Fibroblast of skin of left biceps (primary cell): ENCODE measurements at places on chromosomes 3 and 15.
A peak's percentile ranks its signal among the peaks of the same experiment; 100 is the strongest.

DNA sequence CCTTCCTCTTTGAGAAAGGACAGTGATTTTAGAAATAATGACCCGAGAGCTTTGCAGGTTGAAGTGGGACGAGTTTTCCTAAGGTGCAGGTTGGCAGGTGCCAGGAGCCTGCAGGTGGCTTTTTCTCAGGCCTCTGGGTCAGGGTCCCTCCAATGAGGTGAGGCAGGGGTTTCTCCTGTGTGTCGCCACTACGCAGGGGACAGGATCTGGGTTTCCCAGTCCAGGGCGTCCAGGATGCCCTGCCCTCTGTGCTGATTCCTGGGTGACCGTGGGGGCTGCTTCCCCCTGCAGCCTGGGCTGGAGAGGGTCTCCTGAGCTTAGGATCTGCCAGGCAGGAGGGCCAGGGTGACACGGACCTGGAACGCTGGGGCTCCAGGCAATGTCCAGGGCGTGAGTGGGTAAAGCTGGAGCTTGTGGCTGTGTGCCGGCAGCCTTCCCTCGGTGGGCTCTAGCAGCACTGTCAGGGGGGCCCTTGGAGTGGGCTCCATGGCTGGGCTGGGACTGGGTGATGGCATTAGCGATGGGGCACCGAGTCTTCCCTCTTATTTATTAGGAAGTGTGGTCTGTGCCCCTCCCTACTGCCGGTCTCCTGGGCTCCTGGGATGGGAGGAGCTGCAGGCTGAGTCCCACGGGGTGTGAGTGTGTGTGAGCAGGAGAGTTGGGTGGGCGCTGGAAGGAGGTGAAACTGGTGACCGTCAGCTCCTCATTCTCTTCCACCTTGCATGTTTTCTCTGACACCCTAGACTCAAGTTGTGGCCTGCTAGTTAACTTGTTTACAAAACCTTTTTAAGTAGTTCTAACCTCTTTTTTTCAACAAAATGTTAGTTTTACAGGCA, 1.8 kb downstream of the APBA2 start:
- no peak for DNase-seq

DNA sequence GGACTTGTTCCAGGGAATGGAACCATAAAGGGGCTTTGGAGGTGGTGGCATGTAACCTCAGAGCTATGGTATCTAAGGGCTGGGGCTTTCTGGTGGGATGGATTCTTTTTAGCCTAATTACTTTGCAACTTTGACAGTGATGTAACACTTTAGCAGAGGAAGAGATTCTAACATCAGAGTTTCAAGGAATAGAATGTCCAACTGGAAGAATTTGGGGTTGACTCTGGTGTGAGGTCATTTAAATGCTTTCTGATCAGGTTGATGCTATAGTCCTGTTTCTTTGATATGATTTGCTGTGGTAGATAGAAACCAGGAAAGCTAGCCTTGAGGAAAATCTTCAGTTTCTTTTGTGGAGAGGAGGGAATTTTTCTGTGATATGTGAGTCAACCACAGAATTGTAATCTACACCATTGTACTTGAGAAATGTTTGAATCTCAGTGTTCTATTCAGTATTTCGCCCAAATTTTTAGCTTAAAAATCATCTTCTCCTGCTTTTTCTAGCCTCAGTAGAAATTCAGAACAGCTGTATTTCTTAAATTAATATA, 40.0 kb downstream of the ATP2C1 start:
- no peak for DNase-seq

DNA sequence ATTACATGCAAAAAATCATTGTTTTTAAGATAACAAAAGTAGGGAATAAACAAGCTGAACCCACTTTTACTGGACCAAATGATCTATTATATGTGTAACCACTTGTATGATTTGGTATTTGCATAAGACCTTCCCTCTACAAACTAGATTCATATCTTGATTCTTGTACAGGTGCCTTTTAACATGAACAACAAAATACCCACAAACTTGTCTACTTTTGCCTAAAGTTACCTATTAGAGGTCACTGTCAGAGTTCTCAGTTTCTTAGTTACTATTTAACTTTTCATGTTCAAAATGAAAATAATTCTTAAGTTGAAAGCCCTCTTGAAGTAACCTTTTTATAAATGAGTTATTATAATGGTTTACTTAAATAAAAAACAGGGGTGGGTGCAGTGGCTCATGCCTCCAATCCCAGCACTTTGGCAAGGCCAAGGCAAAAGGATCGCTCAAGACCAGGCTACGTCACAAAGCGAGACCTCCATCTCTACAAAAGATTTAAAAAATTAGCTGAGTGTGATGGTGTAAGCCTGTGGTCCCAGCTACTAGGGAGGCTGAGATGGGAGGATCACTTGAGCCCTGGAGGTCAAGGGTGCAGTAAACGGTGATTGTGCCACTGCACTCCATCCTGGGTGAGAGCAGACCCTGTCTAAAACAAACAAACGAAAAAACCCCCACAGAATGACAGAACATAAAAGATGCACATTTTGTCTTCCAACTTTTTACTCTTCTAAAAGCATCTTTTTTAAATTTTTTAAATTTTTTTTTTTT, 16.0 kb downstream of the ACTR8 start:
- DNase-seq, result no peak

- no peak for DNase-seq
These were observed 256.7 kb upstream of the HES1 start for GRCh38 chr3:193879099-193879863.

- peak; percentile 78 for DNase-seq
These were observed 309.9 kb upstream of the THBS1 start for GRCh38 chr15:39270934-39271333.

- no peak for DNase-seq
These were observed 49.5 kb upstream of the SLC7A14 start for GRCh38 chr3:170635385-170635735.

GRCh38 chr3:143084856-143085731, 34.5 kb upstream of the CHST2 start:
- no peak for DNase-seq

DNA sequence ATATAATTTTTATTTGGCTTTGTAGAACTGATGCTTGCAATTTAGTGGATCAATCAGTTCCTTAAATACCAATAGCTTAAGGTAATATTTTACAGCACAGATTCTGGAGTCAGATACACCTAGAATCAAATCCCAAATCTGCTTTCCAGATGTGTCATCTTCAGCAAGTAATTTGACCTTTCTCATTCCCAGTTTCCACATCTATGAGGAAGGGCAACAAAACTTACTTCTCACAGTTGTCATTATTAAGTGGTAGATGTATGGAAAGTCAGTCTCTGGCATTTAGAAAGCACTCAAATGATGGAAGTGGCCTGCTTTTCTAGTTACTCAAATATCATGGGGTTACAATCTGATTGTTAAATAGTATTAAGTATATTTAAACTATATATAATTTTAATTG, 767.0 kb downstream of the CADM2 start:
- DNase-seq, result no peak

DNA sequence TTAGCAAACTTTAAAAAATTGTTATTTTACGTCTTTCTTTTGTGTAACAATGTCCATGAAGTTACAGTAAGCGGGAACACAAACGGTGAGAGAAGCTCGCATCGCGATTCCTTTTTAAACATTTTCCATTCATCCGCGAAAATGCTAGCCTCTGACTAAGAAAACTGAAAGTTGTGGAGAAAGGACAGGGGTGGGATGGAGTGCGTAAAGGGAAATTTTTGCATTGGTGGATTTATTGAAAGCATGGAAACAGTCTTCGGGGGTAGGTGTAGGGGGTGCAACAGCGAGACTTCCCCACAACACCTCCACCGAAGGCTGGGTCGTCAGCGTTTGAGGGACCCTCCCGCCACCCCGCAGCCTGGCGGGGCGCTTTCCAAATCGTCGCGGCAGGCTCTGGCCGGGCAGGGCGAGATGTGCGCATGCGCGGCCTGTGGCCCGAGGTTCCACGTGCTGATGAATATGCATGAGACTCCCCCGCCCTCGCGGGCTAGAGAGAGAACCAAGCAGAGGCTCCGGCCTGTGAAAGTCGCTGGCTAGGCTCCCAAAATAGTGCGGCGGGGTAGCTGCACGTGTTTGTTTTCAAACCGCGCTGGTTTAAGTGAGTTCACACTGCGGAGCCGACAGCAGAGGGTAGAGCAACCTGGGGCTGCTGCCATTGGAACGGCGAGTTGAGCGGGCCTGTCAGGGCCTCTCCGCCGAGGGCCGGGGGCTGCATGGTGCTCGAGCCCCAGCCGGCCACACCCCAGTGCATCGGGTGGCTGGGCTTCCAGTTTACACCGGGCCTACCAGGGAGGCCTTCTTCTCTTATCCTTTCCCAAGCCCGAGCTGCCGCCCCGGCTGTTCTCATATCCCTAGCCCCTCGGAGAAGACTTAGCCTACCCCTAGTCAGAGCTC, 9.9 kb downstream of the ZIC1 start:
- DNase-seq, result peak; percentile 48

- no peak for DNase-seq
These were observed 473 bp downstream of the FHIT start for GRCh38 chr3:61250784-61251173.

DNA sequence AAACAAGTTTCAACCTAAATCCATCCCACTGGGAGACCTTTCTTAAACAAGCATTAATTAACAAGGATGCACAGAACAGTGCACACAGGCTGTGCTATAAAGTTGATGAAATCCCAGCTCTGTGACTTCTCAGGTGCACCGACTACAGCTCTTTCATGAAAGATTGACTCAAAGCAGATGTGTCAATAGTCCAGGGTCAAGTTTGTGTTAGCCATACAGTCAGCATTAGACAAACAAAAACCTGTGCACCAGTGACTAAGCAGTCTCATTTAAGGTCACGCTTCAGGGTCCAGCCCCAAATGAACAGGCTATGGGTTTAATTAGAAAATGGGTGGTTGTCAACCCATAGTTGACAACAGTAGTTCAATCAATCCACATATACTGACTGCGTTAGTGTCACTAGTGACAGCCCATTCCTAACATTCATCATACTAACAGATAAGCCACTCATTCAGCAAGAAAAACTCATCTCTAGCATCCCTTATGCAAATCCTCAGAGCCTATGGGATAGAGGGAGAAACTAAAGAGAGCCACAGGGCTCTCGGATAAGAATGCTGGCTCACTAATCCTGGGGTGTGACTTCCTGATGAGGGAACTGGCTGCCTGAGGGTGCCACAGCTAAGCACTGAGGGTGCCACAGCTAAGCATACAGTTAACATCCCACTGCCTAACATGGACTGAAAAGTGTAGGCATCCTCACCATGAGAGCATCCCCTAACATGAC, 84.1 kb downstream of the WNT5A start:
- DNase-seq, result no peak

DNA sequence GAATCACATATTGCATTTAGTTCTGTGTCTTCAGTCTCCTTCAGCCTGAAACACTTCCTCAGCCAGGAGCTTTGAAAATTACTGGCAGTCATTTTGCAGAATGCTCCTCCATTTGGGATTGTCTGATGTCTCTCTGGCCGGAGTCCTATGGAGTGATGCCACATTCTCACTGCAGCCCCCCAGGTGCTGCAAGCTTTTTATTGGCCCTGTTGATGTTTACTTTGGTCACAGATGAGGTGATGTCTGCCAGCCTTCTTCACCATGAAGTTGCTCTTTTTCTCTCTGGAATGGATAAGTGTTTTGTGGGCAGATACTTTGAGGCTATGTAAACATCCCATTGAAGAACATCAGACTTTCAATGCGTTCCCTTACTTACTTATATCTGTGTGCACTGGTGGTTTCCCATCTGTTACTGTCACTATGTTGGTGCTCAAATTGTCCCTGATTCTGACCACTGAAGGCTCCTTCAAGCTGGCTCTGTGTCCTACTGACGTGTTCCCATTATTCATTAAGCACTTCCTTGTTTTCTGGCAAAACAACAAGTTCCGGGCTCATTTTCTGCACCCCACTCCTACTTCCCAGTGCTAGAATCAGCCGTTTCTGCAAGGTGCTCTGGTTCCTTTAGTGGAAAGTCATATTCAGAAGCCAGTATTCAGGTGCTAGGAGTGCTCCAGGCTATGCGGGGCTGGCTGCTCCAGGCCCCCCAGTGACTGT, 1.4 kb upstream of the CLEC3B start:
- no peak for DNase-seq

DNA sequence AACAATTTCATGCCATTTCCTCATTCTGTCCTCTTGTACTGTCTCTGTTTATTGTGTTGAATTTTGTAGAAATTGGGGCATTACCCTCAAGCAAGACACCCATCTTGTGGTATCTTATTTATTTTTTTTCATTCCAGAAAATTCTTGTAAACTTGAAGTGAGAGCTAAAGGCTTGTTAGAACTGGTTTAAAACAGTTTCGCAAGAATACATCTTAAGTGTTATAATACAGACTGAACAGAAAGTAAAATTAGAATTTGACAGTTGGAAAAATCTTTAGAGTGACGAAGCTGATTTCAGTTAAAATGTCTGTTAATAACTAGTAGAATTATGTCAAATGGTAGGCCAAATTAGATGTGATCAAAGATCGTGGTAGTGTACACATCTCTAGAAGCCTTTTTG, 26.9 kb downstream of the RNF13 start:
- DNase-seq, result no peak

GRCh38 chr15:92316586-92317295, 76.9 kb upstream of the ST8SIA2 start:
- DNase-seq, result no peak

DNA sequence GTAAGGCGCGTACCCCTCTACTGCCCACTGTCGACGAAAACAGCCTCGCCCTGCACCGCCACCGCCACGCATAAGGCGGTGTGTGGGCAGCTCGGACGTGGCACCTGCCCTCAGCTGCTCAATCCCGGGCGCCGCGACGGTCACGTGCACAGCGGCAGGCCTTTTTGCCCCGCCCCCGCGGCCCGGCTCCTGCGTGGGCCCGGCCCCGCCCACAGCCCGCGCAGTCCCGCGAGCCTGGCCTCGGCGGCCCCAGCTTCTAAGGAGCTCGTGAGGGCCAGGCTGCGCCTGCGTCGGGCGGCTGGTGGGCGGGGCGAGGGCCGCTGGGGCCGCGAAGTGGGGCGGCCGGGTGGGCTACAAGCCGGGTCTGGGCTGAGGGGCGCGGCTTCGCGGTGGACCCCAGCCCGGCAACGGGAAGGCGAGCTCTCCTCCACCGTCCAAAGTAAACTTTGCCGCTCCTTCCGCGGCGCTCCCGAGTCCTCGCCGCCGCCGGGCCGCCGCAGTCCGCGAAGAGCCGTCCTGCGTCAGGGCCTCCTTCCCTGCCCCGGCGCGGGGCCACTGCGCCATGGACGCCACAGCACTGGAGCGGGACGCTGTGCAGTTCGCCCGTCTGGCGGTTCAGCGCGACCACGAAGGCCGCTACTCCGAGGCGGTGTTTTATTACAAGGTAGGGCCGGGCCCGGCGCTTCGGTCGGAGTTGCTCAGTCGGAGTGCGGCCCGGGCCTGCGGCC, at the start of gene CAPN7:
TSS of gene CAPN7 (plus strand) at position 313 of the 728 bp plus-strand sequence. CDS start at position 563, 250 bp downstream.
- peak; percentile 79 for DNase-seq

DNA sequence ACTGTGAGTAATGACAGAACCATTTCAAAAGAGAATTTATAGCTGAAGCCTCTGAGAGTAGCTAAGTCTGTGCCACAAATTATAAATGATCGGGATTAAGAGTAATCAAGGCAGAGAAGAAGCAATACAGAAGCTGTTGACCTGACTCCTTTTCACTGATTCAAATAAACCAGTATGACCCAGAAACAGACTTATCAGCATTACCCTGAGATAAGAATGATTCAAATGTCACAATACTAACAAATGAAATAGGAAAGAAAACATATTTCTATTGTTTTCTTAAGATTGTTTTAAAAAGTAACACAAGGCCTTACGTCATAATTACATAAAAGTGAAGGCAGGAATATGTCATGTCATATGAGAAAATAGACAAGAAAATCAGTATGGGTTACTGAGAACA, 1534.6 kb downstream of the SI start:
- DNase-seq, result no peak
